Natural killer cell (primary cell): ENCODE measurements at places on chromosomes 2 and 18.
A peak's percentile ranks its signal among the peaks of the same experiment; 100 is the strongest.

- DNase-seq: no peak
Measured at GRCh38 chr2:129189617-129190319, 789.7 kb upstream of the RAB6C start.

DNA sequence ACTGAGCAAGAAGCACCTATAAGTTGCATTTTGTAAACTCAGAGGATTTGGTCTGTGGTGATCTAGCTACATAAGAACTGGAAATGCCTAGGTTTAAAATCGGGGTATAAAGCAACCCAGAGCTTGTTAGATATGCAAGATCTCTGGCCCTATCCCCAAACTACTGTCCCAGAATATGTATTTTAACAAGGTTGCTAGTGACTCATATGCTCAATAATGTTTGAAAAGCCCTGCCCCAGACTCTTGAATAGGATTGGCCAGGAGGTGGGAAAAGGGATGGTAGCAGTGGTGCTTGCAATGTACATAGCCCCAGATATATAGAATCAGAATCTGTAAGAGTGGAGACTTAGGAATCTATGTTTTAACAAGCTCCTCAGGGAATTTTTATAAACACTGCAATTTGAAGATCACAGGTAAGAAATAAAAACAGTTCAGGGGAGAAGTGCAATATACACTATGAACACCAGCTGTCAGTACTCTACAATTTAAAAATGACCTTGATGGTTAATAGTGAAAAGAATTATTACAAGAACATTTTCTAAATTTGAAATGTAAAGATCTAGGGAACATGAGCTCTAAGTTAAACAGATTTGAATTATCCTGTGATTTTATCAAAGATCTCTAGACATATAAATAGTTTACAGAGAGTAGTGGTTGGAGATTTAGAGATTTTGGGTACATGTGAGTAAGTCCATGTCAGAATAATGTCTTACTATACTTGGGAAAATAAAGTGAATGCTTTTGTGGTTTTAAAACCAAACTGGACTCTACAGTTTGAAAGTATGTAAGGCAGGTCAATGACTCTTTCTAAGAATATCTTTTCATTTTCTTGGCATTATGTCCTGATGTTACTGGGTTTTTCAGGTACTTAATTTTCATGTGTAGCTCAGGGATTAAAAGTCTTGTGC lies 7.7 kb upstream of the MMADHC start:
- no peak for DNase-seq

GRCh38 chr2:232315049-232315922 lies 63.3 kb upstream of the ALPP start:
- DNase-seq: peak; percentile 86

DNA sequence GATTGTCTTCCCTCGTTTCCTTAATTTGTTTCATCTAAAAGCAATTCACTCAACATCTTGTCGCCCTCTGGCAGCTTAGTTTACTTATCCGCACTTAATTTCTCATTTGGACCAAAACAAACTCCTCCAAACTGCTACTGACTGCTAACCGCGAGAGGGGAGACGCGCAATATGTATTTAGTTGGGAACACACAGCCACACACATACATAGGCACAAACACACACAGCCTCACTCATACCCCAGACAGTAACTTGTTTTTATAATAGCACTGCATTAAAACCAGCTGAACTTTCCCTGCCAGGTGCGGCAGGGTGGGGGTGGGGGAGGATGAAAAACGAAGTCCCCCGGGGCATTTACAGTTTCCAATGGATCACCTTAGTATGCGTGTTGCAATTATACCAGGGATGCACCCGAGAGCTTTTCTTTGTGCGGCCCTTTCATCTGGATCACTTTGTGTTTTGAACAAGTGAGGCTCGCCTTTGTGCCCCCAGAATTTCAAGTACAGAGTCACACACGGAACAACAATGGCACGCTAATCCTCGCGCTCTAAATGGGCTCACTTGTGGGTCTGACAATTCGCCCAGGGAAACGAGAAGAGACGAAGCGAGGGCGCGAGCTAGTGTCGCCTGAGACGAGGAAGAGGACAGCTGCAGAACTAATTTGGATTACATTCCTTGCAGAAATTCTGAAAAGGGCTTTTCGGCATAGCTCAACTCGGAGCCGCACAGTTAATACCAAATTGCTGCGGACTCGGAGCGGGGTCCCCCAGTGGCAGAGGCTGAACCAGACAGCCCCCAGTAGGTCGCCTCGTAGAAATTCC lies 2.4 kb downstream of the ERBB4 start:
- DNase-seq: no peak

DNA sequence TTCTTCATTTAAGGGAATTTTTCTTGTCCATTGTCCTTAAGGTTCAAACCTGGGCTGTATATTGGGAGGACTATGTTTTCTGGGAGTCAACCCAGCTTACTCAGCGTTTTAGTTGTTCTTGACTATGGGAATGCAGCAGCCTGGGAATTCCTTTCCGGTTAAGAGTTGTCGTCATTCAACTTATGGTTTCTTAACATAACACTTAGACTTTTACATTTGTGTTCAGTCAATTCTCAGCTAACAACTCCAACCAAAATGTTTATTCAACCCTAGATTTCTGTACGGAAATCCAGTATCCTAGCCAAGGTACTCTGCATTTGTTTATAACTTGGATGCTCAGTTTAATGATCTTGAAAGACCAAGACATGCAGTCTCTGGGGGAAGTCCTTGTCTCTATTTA lies 960.9 kb downstream of the CBLN2 start:
- no peak for DNase-seq

GRCh38 chr2:199543606-199544172 lies 86.0 kb upstream of the SATB2 start:
- DNase-seq: no peak

- no peak for DNase-seq
Measured at GRCh38 chr18:31880186-31880898, 62.6 kb downstream of the TRAPPC8 start.

DNA sequence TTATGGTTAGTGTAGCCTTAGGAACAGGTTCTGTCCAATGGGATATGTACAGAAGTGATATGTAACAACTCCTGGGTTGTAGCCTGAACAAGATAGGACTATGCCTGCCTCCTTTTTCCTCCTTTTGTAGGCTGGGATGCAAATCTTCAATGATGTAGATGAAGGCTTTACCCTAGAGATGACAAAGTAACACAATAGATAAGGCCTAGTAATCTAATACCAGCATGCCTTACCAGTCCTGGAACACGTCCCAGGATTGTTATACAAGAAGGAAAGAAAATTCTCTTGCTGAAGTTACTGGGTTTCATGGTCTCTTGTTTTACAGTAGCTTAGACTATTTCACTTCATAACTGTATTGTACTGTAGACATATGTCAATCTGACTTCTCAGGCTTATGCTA lies 192.1 kb downstream of the OTX1 start:
- DNase-seq: no peak

DNA sequence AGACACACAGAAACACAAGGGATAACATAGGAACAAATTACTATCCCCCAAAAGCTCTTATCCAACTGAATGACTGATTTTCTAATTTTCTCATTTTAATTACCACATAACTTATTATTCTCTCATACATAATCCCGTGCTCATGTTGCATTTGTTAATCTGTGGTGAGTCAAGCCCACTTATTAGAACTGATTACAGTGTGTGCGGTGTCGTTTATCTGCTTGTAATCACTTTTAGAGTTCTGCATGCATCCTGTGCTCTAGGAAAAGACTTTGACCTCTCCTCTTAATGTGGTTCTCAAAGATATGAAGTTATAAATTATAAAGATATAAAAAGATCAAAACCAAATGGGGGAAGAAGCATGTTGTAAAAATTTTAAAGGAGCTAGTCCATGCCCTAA lies 29.7 kb downstream of the CNDP1 start:
- DNase-seq: no peak

DNA sequence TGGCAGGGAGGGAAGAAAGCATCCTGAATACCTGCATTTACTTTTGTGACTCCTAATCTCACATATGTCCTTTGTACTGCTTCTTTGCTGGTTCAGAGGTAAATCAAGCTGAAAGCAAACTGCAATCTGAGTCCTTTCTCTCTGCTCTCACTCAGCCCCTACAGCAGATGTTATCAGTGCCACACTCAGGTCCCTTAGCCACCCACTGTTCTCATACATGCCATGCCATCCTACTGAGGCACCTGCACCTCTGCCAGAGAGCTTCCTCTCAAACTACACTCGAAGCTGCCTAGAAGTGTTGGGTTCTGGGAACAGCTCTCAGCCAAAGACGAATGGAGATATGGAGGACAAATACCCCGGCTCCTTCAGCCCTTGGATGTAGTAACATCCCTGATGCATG lies 244.5 kb downstream of the TXNL1 start:
- no peak for DNase-seq

GRCh38 chr2:172777431-172777830 lies 41.8 kb downstream of the RAPGEF4 start:
- no peak for DNase-seq

- no peak for DNase-seq
Measured at GRCh38 chr2:19685731-19686130, 216.1 kb downstream of the TTC32 start.

DNA sequence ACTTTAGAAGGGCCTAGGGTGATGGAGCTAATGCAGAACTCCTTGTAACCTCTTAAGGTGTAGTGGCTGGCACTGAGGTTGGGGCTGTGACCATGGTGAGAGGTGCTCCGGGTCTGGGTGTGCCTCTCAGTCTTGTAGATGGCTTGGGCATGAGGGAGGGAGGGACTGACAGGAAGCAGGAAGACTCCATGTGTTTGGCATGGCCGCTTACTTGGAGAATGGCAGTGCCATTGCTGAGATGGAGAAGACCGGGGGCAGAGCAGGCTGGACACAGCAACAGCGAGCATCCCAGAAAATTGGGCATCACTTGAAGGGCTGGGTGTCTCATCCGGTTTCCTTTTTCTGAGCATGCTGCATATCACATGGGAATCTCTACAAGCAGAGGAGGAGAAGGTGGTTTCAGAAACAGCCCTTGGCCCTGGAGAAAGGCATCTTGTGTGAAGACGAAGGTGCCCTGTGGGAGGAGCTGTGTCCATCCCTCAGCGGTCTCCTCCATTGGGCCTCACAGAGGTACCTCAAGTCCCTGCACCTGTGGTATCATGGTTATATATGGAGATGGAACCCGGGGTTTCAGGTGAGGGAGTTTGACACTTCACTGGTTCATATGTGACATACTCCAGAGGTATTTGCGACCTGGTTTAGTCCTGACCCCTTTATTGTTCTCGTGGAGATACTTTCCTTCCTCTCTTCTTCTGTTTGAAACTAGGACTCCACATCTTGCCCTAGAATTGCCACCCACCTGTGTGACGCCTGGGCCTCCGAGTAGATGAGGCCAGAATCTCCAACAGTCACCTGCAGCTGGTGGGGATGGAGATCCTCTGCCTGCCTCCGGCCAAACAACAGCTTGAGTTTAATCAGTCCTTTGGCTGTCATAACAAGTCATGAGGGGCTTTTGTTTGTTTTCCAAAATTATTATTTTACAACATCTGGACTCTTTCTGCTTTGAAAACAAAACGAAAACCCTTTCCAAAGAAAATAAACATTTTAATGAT lies 45.6 kb downstream of the INPP4A start:
- DNase-seq: no peak

GRCh38 chr2:17303054-17303453 lies 215.2 kb downstream of the RAD51AP2 start:
- DNase-seq: no peak

GRCh38 chr2:239149501-239149900 lies 251.3 kb downstream of the HDAC4 start:
- DNase-seq: no peak

- no peak for DNase-seq
Measured at GRCh38 chr18:54561706-54562267, 29.3 kb upstream of the DYNAP start.

DNA sequence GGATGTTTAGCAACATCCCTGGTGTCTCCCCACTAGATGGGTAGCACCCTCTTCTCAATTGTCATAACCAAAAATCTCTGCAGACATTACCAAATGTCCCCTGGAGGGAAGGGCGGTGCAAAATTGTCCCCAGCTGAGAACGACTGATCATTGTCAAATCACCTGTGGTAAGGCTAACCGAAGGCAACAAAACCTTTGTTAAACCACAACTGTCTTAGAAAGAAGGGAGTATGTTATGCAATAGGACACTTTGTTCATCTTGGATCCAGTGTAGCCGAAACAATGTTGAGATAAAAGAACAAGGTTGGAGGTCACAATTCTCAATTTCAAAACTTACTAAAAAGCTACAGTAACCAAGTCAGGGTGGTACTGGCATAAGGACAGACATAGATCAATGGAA lies 50.3 kb upstream of the ST3GAL5 start:
- DNase-seq: no peak

DNA sequence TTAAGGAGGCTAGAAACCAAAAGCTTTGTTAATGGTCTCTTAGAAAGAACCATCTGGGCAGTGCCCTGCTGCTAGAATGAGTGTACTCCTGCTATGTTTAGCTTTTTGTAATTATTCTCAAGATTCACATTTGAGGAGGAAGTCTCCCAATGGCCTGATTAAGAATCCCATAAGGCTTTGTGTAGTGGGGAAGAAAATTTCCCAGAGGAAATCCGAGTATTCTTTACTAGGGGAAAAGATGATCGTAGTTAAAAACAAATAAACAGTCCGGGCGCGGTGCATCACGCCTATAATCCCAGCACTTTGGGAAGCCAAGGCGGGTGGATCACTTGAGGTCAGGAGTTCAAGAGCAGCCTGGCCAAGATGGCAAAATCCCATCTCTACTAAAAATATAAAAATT lies 117.9 kb downstream of the PTRHD1 start:
- no peak for DNase-seq

- no peak for DNase-seq
Measured at GRCh38 chr2:204504594-204504993, 40.7 kb upstream of the PARD3B start.

DNA sequence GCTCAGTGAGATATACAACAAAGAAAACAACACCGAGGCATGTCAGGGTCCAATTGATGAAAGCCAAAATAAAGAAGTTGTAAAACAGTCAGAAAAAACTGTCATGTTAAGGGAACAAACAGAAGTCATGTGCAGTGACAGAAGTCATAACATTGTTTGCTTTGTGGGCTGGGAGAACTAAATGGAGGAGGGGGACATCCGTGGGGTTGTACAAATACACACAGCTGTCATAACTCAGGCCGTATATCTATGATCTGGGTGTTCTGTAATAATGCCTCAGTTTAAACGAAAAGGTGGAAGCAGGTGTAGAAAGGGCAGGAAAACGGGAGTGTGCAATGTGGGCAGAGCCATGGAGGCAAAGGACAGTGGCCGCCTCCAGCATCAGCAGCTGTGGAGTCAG lies 27.3 kb downstream of the TIMM21 start:
- no peak for DNase-seq

GRCh38 chr2:58227171-58227917 lies 13.8 kb downstream of the FANCL start:
- no peak for DNase-seq

- no peak for DNase-seq
Measured at GRCh38 chr2:172488556-172488955, 61.2 kb downstream of the ITGA6 start.

GRCh38 chr2:3285901-3286645 lies 91.5 kb downstream of the EIPR1 start:
- DNase-seq: no peak

DNA sequence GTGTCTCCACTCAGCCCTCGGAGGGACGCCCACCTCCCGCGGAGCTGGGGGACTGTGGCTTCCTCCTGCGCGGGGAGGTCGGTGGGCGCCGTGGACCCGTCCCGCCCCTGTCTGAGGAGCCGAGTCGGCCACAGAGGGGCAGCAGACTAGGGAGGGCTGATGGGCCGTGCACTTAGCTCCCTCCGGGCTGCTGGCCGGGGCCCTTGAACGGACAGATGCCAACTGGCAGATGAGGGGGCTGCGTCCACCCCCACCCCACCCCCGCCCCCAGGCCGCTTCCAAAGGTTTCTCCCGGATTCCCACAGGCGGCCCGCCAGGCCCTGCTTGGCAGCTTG lies 10.4 kb upstream of the UBE2F start:
- no peak for DNase-seq

- no peak for DNase-seq
Measured at GRCh38 chr18:598124-598589, 1.4 kb downstream of the CLUL1 start.
